Inflammatory macrophage (primary cell): ENCODE measurements at places on chromosomes 12 and 14.

- no peak for DNase-seq
Observed at GRCh38 chr12:84793558-84794367, 118.8 kb downstream of the SLC6A15 start.

DNA sequence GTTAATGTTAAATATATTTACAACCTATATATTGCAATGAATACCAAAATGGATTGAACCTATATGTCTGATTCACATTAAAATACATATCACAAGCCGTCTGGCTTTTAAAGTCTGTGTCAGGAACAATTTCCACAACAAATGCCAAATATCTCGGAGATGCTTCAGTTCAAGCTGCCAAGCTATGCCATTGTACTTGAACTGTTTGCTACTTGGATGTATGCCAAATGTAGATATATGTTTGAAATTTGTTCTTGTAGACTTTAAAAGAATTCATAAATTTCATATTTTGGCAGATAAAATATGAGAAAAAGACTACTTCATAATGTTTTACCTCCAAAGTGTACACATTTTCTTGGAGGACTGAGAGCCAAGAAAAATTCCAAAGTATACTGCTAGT is 37.0 kb downstream of the WASHC3 start:
- no peak for DNase-seq

GRCh38 chr12:78671295-78671694 is 193.3 kb upstream of the SYT1 start:
- no peak for DNase-seq

DNA sequence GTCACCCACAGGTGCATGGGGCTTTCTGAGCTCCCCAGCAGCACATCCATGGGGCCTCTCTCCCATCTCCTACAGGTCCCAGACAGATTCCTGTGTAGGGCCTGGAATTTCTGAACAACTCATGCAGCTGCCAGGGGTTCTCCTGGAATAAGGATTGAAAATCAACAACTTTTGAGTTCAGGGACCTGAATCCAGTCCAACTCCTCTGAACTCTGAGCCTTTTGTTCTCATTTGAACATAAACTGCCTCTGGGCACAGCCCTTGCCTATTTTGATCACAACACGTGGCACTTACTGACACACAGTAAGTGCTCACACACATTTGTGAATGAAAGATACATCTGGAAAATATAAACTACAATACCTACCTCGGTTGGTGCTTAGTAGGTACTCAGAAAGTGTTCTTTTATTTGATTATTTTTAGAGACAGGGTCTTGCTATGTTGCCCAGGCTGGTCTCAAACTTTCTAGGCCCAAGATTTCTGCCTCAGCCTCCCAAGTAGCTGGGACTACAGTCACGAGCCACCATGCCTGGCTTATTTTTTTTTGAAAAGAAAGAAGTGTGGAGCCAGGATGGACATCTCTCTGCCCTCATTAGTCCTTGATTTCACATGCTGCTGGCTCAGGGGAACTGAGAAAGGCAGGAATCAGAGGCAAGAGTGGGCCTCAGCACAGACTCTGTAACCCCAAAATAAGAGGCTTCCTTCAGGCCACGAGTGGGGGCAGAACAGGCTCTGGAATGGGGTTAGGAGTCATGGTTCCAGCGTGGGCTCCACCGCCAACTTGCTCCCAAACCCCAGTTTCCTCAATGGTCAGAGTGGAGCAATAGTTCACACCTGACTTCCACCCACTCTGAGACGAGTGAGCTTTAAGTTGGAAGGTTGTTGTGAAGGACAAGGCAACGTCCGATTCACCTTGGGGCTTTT is 27.0 kb downstream of the SYNE3 start:
- peak; percentile 61 for DNase-seq

GRCh38 chr12:117805865-117806264 is 162.9 kb downstream of the KSR2 start:
- DNase-seq, result no peak

DNA sequence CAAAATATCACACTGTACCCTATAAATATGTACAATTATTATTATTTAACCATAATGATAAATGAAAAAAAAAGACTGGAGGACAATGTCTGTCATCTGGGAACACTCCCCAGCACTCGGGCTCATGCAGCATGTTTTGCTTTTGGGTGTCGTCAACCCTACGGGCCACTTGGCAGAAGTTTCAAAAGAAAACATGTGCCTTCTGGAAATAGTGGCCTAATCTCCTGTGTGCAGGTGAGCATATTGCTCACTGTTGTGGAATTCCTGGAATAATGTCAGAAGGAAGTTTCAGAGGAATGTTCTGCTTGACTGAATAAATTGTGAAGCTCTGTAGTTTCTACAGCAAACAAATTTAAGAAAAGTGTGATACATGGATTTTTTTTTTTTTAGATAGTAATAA is 298.3 kb downstream of the SSPN start:
- no peak for DNase-seq

DNA sequence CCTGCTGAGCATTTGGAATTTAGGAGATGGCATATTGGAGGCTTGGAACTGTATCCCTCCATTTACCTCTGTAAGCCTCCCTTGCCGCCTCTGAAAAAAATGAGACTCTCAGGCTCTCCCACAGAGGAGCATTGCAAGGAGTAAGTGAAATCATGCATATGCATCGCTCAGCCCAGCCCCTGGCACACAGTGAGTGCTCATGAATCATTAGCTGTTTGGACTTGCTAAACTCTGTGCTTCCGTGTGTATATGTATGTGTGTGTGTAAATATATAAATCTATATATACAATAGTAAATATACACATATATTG is 17.1 kb upstream of the TBX3 start:
- DNase-seq, result no peak

- DNase-seq, result no peak
Observed at GRCh38 chr12:79522257-79522988, 168.3 kb downstream of the PAWR start.

DNA sequence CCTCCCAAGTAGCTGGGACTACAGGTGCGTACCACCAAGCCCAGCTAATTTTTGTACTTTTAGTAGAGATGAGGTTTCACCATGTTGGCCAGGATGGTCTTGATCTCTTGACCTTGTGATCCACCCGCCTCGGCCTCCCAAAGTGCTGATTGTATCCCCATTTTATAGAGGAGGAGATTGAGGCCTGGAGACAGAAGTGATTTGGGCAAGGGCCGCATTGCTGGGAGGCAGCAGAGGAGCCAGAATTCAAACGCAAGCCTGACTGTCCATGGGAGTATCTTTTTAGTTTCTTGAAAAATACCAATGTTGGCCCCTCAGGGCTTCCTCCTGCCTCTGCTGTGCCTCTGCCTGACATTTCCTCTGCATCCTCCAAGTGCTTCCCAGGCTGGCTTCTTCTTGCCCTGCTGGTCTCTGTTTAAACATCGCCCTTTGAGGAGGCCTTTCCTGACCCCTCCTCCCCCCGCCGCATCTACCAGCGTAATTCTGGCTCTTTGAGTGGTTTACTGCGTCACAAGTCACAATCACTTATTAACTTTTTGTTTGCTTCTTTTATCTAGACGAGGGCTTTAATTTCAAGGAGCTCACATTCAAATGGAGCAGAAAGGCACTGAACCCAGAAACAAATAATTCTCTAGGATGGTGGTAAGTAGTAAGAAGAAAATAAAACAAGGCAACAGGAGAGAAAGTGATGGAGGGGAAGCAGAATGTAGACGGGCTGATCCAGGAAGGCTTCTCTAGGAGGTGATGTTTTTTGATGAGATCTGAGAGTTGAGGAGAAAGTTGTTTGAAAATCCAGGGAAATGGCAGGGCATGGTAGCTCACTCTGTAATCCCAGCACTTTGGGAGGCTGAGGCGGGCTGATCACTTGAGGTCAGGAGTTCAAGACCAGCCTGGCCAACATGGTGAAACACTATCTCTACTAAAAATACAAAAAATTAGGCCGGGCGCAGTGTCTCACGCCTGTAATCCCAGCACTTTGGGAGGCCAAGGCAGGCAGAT is 91.0 kb upstream of the MED13L start:
- DNase-seq, result no peak

- peak; percentile 90 for DNase-seq
Observed at GRCh38 chr14:45251912-45252311, 1.1 kb downstream of the MIS18BP1 start.

DNA sequence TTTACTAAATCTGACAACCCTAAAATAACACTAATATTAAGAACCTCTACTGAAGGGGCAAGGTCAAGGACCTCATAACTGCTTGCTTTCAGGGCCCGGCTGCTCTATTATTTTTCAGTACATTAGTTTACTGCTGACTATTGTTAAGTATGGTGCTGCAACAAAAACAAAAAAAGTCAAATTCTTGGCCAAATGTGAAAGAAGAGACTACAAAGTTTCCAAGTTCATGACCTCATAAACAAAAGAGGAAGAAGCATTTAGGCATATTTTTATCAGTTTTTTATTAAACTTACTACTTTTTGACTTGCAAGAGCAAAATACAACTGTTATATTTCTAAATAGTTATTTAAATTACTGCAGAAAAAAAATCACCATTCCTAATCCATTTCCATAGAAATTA is 109.8 kb upstream of the GPHB5 start:
- DNase-seq, result no peak

- no peak for DNase-seq
Observed at GRCh38 chr14:52073251-52073650, 4.4 kb upstream of the NID2 start.

DNA sequence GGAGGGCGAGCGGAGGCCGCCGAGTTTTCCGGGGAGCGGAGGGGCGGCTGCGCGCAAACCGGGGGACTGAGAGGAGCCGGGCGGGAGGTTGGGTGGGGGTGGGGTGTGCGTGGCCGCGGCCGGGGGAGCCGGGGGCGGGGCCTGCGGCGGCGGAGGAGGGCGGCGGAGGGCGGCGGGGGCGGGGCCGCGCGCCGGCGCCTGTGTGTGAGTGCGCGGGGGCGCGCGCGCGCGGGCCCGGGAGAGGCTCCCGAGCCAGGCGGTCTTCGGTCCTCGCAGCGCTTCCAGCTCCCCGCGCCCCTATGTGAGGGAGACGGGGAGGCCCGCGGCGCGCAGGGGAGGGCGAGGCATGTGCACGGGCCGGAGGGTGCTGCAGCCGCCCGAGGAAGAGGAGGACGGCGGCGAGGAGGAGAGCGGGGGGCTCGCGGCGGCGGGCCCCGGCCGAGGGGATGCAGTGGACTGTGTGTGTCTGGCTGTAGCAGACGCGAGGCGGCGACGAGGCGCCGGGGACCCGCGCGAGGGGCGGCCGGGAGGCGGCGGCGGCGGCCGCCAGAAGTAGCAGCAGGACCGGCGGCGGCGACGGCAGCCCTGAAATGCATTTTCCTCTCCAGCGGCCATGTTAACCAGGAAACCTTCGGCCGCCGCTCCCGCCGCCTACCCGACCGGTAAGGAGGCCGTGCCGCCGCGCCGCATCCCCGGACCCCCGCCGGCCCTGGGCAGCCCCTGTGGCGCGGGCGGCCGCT is at the start of gene DYRK2:
Gene DYRK2, plus strand, starts transcription at position 225 of the 740 bp plus-strand sequence. Its CDS starts 389 bp downstream, at position 614.
- peak; percentile 72 for DNase-seq

DNA sequence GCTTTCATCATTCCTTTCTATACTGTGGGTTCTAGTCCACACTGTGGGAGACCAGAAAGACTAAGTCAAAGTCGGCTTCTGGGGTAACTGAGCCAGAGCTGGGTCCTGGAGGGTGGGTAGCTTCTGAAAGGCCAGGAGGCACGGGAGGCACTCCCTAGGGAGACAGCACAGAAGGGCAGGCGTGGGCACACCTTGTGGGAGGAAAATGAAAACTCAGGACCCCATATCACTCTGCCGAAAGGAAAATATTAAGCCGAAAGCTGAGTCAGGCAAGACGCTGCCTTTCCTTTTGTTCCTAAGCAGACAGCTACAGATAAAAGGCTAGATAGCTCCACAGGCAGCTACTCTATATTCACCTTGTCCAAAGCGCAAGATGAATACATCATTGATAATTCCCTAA is 20.7 kb downstream of the ANO2 start:
- DNase-seq, result no peak

- DNase-seq, result no peak
Observed at GRCh38 chr12:59700153-59700450, 104.3 kb downstream of the SLC16A7 start.

GRCh38 chr14:54040846-54041245 is 84.2 kb upstream of the BMP4 start:
- no peak for DNase-seq

- no peak for DNase-seq
Observed at GRCh38 chr14:99699861-99700260, 15.8 kb downstream of the CYP46A1 start.

DNA sequence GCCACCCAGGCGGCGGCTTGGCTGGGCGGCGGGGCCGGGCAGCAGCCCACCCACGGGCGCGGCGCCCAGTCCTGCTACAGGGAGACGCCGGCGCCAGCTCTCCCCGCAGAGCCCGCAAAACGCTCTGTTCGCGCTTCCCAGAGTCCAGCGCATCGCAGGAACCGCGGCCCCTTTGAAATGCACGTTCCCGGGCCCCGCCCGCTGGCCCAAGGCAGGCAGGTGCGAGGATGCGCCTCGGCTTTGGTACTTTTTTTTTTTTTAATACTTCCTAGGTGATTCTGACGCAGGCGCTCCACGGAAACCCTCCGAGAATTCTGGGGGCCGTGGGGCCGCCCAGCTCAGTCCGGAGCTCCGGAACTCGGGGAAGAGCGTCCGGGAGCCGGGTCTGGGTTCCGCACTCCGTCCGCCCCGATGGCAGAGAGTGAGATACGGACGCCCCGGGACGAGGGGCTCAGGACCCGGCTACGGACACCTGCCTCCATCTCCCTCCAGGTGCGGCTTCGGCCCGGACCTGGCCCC is 483 bp downstream of the POC1B start:
- peak; percentile 36 for DNase-seq

DNA sequence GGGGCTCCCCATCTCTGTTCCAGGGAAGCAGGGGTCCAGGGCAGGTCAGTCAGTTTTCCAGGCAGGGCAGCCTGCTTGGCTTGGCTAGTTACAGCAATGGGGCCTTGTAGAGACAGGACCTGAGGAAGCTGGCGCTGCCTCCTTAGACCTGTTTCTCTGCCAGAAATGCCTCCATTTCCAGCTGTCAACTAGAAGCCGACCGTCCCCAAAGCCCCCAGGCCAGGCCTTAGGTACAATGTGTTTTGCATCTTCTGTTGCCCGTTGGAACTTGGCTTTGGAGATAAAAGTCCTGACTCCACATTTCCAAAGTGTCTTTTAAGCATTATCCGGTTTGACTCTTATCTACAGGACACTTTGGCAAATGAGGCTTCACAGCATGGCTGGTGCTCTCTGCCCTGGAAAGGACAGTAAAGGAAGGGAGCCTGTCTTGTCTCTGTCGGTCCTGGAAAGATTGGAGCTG is 42.6 kb downstream of the KRT80 start:
- DNase-seq, result no peak

- DNase-seq, result no peak
Observed at GRCh38 chr14:49598189-49598484, 603 bp upstream of the LRR1 start.
